ENCODE measurements at places on chromosomes 7 and 10.

DNA sequence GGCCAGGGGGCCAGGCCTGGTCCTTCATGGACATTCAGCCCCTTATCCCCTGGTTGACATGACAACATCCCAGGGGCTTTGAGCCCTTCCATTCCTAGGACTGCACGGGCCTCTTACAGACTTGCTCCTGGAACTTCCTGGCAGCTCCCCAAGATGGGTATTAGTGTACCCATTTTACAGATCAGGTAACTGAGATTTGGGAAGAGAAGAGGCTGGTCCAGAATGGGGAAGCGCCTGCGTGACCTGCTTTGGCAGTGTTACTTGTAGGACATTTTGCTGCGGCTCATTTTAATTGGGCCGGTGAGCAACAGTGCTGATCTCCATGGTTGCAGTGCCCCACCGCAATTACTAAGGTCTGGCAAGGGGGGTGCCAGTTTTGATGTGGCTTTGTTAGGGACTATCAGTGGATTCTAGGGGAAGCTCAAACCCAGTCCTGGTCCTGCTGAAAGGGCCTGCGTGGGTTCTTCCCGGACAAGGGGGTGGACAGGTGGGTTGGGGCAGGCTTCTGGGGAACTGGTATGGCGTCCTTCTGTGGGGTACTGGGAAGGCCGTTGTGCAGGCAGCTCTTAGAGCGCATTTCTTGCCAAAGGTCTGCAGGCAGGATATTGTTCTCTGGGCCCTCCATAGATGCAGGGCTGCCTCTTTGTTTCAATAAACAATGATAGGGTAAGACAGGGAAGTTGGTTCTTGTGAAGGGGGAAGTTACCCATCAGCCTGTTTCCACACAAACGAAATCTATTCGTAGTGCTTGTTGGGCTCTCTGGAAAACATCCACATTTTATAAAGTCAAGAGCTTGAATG lies 137.6 kb downstream of the RGS10 start:
- DNase-seq, result no peak

DNA sequence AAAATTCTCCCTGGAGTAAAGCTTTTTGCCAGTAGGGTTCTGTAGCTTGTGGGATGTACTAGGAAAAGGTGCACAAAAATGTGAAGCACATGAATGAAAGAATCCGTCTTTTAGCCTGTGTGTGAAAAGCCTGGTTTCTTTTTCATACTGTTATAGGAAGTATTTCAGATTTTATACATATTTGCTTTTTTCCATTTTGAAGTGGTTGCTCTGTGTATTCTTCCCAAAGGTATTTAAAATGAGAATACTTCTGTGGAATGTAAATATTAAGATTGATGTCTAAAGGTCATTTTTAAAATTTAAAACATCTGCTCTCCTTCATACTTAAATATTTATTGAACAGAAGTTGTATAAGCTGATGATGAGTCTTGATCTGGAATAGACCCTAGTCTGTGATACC lies 96.8 kb downstream of the CDK14 start:
- DNase-seq, result no peak

GRCh38 chr7:42234736-42235135 lies 2.3 kb downstream of the GLI3 start:
- no peak for DNase-seq

DNA sequence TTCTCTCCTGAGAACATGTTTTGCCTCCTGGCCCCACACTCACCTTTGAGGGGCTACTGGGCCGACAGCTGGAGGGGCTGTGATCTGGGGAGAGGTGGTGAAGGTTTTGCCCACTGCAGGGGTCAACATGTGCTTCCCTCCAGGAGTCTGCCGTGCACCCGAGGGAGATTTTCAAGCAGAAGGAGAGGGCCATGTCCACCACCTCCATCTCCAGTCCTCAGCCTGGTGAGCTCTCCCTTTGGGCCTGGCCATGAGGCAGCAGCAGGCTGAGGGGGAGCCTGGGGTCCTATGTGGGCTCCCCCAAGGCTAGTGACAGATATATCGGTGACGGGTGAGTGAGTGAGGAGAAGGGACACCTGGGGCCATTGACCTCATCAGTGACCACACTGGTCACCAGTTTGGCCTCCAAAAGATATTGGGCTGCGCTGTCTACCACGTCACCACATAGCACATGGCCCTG lies 6.6 kb downstream of the PGAM2 start:
- no peak for DNase-seq

DNA sequence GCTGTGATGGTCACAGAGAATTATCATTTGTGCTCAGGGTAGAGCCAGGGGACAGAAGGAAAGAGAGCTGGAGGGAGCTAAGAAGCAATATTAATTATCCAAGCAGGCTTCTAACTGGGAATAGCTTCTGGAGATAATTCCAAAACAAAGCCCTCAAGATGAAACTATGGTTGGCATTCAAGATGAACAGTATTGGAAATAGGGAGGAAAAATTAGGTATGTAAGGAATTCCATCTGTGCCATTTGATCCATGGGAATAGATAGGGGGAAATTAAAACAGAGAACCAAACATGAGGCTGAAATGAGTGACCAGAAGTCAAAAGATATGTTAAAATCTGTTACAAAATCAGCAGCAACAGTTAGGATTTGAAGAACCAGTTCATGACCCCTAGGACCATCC lies 75.3 kb downstream of the NDUFB2 start:
- DNase-seq, result no peak

GRCh38 chr10:94274142-94274787 lies 88.5 kb downstream of the NOC3L start:
- no peak for DNase-seq

GRCh38 chr10:59383908-59384307 lies 21.6 kb upstream of the FAM13C start:
- DNase-seq, result no peak

DNA sequence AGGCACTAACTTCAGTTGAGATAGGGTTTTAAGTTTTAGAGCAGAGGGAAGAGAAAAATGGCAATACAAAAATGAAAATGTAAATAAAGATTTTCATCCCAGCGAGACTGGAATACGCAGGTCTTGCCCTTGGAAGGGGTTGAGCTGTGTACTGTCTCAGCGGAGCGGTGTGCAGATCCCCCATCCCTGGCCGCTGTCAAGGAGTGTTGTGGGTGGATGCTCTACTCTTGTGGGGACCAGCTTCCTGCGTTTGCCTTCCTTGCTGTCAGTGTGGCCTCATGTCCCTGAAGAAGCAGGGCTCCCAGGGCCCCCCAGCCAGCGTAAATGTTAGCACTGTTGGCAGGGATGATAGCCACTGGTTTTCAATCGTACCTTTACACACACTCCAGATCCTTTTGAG lies 249.7 kb upstream of the PITRM1 start:
- no peak for DNase-seq

DNA sequence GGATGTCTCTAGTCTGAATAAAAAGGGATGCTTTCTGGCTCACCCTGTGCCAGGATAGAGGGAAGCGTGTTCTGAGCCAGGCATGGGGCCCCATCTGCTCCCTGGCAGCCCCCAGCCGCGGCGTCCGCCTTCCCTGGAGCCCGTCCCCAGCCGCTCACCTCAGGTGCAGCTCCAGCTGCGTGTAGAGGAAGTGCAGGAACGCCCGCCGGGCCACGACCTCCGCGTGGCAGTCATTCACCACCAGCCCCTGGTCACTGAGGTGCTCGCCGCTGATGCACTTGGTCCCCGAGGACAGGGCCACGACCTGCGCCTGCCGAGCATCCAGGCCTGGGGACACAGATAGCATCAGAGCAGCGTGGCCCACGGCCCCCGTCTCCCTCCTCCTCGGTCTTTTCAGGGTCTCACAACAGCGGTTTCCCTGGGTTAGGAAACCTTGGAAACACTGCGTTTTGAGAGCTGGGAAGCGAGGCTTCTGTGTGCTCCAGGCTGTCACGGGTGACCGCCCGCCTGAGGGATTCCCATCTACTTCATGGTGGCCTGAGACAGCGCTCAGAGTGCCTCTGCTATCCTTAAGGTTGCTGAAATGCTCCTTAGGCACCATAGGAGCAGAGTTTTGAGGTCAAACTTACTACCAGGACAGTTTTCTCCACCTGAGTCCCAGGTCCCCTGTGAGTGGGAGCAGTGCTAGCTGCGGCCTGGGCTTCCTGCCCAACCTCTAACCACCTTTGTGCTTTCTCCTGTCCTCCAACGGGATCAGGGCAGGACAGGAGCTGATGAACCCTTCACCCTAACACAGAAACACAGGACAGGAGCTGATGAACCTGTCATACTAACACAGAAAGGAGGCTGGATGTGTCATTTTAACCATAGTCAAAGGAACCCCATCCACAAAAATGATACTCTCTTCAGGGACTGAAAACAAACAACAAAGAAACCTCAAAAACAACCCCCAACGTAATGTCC lies 186.1 kb downstream of the WDR37 start:
- no peak for DNase-seq

GRCh38 chr7:17486835-17487234 lies 188.4 kb downstream of the AHR start:
- DNase-seq, result no peak

DNA sequence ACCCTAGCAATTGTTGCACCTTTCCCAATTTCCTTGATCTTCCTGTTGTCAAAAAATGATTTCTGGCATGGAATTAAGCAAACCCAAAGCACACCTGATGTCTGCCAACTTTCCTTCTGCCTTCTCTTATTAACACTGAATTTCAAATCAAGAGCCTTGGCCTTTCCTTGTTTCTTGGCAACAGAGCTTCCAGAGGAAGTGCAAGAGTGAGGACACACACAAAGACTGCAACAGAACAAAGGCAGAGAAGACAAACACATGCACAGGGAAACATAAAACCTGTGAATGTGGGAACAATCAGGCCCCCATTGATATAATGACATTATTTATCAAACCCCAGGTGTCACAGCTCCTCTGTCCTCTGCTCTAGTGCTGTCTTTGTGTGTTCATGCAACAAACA lies 73.0 kb upstream of the IL6 start:
- DNase-seq, result no peak

GRCh38 chr7:1391449-1391848 lies 67.8 kb downstream of the MICALL2 start:
- DNase-seq, result no peak

DNA sequence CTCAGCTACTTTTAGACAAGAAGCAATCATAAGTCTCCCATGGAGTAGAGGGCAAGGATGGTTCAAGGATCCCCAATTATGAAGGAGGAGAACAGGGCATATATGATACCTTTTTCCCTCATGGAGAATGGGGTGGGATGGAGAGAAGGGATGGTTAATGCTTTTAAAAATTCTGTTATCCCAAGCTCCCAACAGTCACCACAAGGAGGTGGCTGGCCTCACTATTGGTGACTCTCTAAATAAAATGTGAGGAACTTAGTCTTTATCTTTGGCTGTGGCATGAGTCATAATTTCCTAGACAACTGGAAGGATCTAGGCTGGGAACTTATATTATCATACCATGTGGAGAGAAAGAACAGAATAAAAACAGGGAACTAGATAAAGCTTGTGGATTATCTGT lies 297.0 kb downstream of the PHTF2 start:
- DNase-seq, result no peak

GRCh38 chr10:98951269-98952000 lies 284.2 kb downstream of the HPSE2 start:
- no peak for DNase-seq

- no peak for DNase-seq
These were observed 54.2 kb upstream of the CAMK2B start for GRCh38 chr7:44379366-44380188.

GRCh38 chr10:108496106-108496505 lies 1331.6 kb upstream of the SORCS1 start:
- no peak for DNase-seq

GRCh38 chr10:117221156-117221711 lies 19.7 kb upstream of the SLC18A2 start:
- DNase-seq, result no peak

GRCh38 chr10:84098667-84099066 lies 40.6 kb upstream of the GHITM start:
- no peak for DNase-seq

DNA sequence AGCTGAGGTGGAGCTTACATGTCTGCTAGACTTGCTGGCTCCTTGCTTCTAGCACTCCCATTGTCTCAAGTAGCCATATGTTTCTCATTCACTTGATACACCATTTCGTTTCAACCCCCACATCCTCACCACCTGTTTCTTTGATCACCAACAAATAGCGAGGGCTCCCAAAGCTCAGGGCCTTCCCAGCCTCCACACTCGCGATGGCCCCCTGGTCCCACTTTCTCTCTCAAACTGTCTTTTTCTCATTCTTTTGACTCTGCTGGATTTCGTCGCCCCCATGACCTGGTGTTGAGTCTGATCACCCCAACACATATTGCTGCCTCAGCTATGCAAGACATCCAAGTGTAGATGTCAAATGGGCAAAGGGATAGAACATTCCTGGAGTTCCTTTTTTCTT lies 26.0 kb upstream of the SMNDC1 start:
- DNase-seq, result no peak

DNA sequence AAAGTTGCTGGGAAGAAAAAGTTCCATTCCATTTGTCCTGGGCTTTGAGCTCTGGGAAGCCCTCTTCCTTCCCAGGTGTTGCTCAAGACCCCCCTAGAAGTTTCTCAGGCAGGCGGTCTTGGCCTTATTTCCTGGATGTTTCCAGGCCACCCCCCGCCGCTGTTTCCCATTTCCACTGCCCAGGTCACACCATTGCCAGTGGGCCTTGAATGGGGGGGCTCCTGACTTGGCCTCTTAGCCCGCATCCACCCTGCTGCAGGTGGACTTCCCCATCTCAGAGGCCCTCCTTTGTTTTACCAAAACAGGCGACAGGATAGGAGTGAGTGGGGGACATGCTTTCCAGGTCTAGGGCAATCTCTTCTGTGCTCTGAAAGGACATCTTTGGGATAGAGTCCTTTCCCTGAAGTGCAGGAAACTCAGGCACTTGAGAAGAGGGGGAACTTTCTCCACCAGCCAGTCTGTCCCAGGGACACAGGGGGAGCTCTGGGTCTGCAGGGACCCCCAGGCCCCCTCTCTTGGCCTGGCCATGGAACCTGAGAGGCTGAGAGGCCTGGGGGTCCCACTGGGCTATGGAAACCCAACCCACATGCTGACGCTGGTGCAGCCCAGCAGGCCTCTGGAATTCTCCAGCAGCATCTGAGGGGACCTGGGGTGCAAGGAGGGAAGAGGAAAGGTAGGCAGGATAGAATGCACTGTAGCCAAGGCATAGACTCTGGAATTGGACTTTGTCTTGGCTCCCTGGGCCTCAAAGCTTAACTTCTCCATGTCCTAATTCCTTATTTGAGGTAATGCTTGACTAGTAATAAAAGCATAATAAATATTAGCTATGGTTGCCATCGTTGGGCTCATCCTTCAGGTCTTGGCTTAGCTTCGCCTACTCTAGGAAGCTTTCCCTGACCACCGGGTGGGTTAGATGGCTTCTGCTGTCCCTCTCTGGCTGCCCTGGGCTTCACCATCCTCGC lies 17.6 kb downstream of the NEURL1 start:
- no peak for DNase-seq

Measured in T-helper 22 cell (primary cell).